ENCODE measurements at places on chromosomes 5 and 9. TPM values are rescaled to one million over a fixed set of nuclear protein-coding genes. Genes with fewer than 3 reads are reported as not detected.

HDHD3 gene
- total RNA-seq, result 14.4 TPM

MYO10 gene
- total RNA-seq, result 0.40 TPM

PTPN3 gene
- total RNA-seq, result 0.03 TPM

DNA sequence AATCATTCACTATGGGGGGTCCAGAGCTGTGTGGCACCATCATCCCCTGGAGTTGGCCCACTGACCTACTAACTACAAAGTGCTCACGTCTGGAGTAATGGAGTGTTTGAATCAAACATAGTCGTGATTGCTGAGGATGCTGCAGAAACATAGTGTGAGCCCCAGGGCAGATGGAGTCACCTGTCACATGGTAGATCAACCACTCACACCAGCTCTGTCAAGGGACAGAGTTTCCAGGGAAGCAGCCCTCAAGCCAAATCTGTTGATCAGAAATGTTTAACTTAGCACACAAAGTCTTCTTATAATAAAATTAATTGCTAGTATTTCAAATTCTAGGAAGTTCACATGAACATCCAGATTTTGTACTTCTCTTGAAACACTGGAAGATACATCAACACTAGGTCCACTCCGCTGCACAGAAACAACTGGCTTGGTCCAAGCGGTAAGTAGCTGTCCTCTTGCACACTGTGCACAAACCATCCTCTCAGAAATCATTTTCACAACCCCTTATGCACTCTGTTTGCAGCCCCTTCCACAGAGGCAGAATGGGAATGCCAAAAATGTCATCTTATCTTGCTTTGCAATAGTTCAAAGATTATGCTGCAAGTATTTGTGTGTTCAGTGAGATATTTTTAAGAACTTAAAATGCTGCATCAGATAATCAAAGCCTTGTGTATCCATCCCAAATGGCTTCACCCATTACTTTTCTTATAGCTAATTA lies 191.0 kb downstream of the EPB41L4A start:
- DNase-seq, result no peak

ADGRV1 gene
- 0.54 TPM for total RNA-seq

PCDHGB6 gene
- 0.22 TPM for total RNA-seq

GRCh38 chr5:146770980-146771379 lies 107.6 kb downstream of the PPP2R2B start:
- DNase-seq, result no peak

GRCh38 chr5:111585946-111586345 lies 73.6 kb upstream of the STARD4 start:
- no peak for DNase-seq

GRCh38 chr9:100087218-100087617 lies 11.6 kb downstream of the ERP44 start:
- DNase-seq, result no peak

TLX3 gene
- total RNA-seq, result not detected

IL11RA gene
- total RNA-seq, result 10.4 TPM

TAF1L gene
- not detected for total RNA-seq

DNA sequence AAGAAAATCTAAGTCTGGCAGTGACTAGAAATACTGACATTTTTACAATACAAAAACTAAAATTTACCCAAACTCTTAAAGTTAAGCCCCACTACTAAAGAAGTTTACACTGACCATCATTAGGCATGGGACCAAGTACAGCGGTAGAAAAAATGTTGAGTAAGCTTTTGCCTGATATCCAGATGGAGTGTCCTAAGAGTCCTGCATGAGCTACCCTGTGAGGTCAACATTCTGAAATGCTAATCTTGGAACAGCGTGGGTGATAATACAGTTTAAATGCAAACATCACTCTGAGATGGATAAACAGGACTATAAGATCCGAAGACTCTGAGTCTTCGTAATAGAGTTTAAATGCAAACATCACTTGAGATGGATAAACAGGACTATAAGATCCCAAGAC lies 189.7 kb downstream of the DCP2 start:
- DNase-seq, result no peak

- no peak for DNase-seq
Observed at GRCh38 chr5:8845296-8845695, 700.6 kb downstream of the SEMA5A start.

DNA sequence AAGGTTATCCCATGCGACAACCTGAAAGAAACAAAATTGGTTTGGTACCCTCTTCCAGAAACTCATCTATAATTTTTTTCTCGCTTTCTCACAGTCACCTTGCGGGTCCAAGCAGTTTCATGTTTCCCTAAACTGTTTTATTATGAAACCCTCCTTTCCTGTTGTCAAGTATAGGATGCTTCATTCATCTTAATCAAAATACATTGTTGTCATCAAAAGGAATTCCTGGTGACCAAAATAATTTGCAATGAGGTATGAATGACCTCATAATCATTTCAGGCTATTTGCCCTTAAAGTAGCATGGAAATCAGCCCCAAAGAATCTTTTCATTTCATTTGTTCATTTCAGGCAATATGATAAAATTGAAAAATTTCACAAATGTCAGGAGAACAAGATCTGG lies 503.0 kb downstream of the SPATA31D1 start:
- DNase-seq, result no peak

CER1 gene
- not detected for total RNA-seq

CNTNAP3B gene
- total RNA-seq, result not detected

SEMA5A gene
- 0.03 TPM for total RNA-seq

SLC46A2 gene
- not detected for total RNA-seq

DNA sequence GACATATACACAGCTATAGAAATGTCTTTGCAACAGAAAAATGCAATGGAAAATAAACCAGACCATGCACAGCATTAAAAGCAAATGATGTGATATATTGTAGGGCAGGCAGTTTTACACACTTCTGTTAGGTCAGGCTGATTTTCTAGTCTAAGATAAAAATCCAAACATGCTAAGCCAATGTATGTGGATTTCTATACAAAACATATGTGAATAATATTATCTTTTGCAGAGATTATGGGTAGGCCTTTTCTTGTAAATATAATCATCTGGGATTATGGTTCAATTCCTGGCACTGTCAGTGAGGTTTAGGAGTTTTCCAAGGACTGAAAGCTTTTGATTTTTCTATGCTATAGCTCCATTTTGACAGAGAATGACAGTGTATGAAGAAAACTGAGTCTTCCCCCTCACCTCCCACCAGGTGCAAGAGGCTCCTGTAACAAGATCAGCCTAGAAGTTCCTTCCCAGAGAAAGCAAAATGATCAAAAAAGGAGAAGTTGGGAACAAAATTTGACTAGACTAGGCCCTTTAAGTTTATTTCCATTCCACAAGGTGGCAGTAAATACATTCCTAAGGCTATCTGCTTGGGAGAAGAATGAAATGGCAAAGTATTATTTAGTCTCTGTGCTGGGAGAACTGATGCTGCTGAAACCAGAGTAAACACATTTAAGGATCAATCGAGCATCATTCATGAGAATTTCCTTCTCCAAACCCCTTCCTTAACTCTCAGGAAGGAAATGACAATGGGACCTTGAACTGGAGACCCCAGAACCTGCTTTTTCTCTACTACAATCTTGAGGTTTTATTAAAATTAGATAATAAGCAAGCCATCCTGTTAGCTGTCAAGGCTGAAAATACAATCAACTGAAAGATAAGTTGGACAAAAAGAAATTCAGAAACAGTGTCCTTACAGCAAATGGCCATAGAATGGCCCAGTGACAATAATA lies 133.0 kb upstream of the TUT7 start:
- DNase-seq, result no peak

- DNase-seq, result no peak
Observed at GRCh38 chr9:109276469-109277440, 44.1 kb downstream of the EPB41L4B start.

DNA sequence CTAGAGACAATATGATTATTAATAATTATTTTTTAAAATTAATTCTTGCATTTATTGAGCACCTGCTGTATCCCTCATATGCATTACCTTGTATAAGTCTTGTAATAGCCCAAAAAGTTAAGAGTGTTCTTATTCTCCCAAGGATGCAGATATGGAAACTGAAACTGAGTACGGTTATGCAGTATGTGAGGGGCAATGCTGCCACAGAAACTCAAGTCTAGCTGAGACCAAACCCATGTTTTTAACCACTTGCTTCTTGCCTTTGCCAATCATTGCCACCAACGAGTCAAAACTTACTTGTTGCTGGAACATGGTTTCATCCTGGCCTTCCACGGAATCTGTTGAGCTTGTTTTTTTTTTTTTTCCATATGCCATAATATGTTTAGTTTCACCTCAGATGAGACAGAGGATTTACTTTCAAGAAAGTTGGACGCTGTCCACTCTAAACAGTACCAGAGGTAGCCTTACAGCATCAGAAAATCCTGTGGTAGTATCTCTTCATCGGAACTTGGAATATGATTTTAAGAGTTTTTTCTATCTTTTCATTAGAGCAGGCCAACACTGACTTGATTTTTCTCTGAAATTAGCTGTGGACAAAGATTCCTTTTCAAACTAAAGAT lies 27.9 kb downstream of the DOCK8 start:
- DNase-seq, result no peak

- no peak for DNase-seq
Observed at GRCh38 chr5:85132269-85132668, 747.6 kb upstream of the EDIL3 start.

- DNase-seq, result no peak
Observed at GRCh38 chr9:76414661-76415060, 20.4 kb upstream of the RFK start.

- DNase-seq, result no peak
Observed at GRCh38 chr9:134505032-134505431, 136.6 kb upstream of the COL5A1 start.

LVRN gene
- not detected for total RNA-seq

F12 gene
- total RNA-seq, result 1.7 TPM

GRCh38 chr9:37229882-37230482 lies 109.6 kb downstream of the ZCCHC7 start:
- DNase-seq, result no peak

DNA sequence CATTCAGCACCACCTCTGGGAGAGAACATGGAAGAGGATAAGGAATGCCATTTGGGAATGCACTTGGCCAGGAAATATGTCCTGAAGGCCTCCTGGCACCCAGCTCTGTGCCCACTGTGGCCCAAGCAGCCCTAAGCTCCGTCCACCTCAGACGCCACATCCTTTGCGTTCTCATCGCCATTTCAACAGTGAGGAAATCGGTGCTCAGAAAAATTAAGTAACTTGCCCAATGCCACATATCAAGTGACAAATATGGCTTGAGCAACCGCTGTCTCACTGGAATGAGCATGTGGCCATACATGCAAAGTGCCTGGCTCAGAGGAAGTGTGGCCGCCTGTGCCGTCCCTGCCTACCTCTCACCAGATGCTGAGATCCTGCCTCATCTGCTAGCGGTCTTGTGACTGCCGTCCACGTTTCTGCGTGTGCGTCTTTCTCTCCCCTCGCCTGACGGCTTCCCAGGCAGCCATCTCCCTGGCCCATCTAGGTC lies 984 bp upstream of the DOK3 start:
- no peak for DNase-seq

GRCh38 chr5:155461304-155461703 lies 447.7 kb downstream of the KIF4B start:
- no peak for DNase-seq

Data from activated T-cell treated with anti-CD3 and anti-CD28 coated beads, Interleukin-2, amount 50 U/mL, for 4 hours (primary cell).